ENCODE measurements at places on chromosomes 7 and 10.

DNA sequence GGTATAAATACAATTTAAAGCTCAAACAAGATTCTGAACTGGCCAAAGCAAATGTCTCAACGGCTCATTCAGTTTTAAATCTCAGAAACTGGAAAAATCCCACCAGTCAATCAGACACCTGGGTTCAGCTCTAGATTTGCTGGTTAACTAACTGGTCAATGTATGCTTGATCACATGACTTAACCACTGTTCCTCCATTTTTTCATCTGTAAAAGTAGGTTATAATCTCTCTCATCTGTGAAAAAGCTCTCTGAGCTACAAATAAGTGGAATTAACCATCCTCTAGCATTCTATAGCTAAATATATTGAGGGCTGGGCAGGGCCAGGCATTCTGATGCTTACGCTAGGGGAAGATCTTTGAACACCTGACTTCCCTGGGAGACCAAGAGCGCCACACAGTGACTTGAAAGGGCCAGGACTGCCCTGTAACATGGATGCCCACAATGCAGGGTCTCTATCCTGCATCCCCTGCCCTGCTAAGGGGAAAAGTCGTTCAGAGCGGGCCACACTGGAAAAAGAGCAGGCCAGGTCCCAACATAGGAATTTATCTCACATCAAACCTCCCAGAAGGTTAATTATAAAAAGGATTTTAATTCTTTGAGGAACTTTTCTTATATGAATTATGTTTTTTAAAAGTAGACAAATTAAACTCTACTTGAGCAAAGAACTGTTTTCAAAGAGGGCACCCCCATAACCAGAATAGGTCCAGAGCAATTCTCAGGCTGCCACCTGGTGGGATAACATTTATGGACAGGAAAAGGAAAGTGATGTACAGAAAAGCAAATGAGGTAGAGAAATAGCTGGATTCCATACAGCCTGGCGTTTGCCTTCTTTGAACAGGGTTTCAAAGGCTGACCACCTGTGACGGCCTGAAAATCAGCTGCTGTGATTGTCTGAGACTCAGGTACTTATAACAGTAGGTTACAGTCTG lies 1.8 kb downstream of the RP9 start:
- peak; percentile 17 for DNase-seq

DNA sequence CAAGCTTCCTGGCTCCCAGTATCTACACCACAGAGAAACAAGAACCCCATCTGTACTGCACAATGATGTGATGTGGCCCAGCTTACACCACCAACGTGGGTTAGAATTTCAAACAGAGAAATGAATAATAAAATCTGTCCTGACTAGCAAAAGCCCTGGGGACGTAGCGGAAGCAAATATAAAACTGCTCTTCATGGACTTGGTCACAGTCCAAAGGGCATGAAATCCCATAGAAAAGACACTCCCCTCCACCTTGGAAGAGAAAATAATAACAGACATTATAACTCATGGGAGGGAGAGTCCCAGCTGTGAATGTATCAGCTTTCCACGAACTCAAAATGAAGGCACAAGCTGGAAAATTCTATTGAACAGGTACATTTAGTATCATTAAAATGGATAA lies 205.3 kb upstream of the GALNT17 start:
- no peak for DNase-seq

GRCh38 chr7:48381571-48381970 lies 210.3 kb downstream of the ABCA13 start:
- DNase-seq: no peak

- DNase-seq: no peak
These were observed 49.3 kb upstream of the HBP1 start for GRCh38 chr7:107119376-107120105.

GRCh38 chr7:51456-52068 lies 140.8 kb upstream of the FAM20C start:
- no peak for DNase-seq

GRCh38 chr7:125118444-125118843 lies 188.8 kb upstream of the POT1 start:
- DNase-seq: no peak

DNA sequence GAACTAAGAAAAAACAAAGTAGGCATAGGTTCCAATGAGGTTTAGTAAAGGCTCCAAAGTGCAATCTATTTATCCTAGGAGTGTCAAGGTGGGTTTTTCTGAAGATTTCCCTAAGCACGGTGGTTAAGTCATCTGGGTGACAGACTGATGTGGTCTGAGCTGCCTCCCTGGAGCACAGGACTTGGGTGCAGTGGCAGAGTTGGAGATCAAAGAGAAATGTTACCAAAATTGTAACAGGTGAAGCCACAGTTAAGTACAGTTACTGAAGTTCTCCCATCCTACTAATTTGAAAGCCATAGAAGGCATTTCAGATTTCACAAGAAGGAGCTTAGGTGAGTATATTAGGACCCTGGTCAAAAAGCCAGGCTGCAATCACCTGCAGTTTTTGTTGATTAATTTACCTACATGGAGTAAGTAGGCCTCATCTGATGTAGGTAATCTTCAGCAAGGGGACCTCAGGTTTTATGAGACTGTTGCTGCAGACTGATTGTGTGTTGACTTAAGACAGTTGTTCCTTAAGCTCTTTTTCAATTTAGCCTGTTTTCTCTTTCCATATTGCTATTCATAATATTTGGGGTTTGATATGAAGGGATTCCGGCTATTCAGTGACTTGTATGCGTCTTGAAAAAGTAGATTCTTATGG lies 3.0 kb downstream of the DLX6 start:
- no peak for DNase-seq

DNA sequence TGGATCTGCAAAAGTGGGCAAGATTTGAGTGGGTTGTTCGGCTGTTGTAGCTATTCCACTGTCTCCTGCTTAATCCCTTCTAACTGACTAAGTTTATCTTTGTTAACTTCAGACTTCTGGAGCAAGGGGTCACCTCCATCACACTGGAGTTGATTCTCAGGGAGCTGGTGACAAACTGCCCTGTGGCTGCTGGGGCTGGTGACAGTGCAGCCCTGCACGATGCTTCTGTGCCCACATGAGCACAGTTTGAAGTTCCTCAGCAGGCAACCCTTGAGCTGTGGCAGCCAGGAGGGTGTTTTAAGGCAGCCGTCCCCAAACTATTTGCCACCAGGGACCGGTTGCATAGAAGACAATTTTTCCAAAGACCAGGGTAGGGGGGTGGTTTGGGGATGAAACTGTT lies 40.5 kb downstream of the ADRB1 start:
- peak; percentile 23 for DNase-seq

DNA sequence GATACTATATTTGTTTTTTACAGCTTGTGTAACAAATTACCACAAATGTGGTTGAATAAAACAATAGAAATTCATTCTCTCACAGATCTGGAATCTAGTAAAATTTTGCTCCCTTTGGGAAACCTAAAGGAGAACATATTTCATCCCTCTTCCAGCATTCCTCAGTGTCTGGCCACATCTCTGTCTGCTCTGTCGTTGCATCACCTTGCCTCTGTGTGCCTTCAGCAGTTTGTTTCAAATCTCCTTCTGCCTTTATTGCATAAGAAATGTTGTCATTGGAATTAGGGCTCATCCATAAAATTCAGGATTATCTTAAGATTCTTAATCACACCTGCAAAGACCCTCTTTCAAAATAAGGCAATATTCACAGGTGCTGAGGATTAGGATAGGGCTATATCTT lies 14.5 kb downstream of the OR2A14 start:
- DNase-seq: no peak

DNA sequence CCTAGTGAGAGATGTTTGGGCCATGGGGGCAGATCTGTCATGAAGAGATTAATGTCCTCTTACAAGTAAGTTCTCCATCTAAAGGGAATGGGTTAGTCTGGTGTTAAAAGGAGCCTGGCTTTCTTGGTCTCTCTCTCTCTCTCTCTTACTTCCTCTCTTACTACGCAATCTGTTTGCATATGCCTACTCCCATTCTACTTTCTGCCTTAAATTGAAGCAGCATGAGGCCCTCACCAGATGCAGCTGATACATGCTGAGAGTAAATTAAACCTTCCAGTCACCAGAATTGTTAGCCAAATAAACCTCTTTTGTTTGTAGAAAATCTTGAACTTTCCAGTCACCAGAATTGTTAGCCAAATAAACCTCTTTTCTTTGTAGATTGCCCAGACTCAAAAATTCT lies 884.1 kb downstream of the NRG3 start:
- no peak for DNase-seq

DNA sequence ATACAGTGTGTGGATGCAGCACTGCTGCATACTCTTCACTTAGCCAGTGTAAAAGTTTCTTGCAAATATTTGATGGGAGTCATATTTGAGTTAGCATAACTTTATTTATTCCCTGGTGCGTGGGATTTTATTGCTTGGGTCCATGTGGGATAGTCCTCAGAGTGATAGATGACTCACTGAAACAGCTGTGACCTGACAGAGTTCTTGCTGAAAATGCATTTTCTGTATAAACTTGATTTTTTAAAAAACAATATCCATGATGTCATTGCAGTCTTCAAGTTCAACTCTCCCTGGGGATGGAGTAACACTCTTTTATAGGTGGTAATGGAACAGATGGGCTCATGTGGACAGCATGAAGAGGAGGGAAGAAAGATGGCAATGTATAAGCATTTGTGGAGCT lies 310.0 kb downstream of the PPP1R3A start:
- no peak for DNase-seq

- DNase-seq: no peak
These were observed 3.6 kb downstream of the INMT start for GRCh38 chr7:30755384-30756154.

DNA sequence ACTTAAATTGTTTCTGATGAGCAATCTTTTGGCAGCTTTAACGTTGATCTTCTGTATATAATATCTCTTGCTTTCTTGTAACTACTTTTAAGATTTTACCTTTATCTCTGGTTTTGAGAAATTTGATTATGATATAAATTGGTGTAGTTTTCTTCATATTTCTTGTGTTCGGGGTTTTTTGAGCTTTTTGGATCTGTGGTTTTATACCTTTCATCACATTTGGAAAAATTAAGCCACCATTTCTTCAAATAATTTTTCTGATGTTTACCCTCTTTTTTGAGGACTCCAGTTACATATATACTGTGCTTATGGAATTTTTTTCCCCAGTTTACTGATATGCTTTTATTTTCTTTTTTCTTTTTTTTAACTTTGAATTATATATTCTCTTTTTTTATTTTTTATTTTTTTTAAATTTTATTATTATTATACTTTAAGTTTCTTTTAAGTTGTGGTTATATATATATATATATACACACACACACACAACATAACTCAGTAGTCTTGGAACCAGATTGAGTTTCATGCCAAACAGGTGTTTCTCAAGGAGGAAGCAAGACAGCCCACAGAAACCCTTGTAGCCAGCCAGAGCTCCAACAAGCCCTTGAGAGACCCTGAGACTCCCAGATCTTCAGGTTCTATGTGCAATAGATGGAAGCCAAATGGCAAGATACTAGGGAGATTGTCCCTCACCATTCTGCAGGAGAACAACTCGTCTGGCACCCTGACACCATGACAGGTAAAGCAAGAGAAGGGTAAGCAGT lies 27.5 kb upstream of the NME8 start:
- no peak for DNase-seq

GRCh38 chr7:81789406-81790119 lies 19.7 kb upstream of the HGF start:
- DNase-seq: no peak

- DNase-seq: no peak
These were observed 74.3 kb upstream of the MKX start for GRCh38 chr10:27819781-27820531.

DNA sequence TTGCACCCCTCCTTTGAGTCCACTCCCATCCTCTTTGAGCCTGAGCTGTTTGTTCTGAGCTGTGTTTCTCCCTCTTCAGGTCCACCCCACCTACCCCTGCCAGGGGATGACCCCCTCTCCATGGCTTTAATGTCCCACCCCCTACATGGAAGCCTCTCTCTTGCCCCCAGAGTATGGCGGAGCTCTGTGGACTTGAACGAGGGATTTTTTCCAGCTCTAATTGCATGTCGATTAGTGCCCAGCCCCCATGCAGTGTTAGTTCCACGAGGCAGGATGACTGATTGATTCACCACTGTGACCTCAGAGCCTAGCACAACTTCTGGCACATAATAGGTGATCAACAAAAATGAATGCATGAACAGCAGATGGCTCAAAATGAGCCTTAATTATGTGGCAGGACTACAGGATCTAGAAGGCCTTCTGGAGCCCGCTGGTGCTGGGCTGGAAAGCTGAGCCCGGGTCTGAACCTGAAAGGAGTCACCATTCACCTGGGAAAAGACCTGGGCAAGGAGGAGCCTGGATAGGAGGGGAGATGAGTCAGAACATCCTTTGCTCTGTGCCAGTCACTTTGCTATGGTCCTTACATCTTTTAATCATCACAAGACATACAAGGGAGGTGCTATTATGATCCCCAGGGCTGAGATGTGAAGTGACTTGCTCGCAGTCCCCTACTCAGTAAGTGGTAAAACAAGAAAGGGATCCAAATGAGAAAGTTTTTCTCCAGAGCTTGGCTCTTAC lies 17.1 kb upstream of the SLC18A2 start:
- DNase-seq: no peak

GRCh38 chr7:132296820-132297219 lies 279.4 kb downstream of the PLXNA4 start:
- DNase-seq: no peak

GRCh38 chr7:32506266-32507054 lies 11.2 kb downstream of the AVL9 start:
- peak; percentile 28 for DNase-seq

DNA sequence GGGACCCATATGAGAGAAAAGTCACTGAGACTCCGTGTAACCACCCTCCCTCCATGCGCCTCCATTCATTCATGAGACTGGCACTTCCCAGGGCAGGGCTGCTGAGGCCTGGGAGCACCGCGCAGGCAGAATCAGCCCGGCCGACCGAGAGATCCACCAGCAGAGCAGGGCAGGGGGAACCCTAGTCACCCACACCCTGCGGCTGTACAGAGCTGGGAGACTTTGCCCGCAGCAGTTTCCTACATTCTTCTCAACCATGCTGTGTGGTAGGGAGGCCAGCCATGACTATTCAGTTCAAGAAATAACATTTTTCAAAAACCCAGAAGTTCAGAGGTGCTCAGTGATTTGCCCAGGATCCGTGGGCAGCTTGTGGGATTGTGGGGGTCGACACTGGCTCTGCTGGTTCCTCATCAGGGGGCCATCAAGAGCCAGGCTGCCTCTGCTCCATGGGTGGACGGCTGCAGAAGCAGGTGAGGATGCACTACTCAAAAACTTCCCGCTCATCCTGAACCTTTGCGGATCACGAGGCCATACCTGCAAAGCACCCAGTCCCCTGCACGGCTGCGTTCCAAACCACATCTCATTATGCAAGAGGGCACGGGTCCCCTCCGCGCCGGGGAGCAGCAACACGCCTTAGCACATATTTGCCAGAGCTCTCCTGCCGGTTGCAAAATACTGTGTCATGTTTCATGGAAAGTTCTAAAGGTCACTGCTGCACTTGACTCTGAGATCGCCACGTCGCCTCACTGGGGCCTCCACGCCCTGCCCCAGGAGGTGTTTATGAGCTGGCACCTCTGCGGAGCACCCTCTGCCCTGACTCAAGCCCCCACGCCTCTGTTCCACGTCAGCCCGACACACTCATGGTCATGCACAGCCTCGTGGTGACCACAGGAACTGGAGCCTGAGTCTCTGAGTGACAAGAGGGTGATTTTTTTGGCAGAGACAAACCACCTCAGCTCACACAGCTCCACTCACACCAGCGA lies 132.0 kb downstream of the PRKAG2 start:
- peak; percentile 63 for DNase-seq
